NCI-H446 (cell line): ENCODE measurements at places on chromosomes 2 and 18.
A peak's percentile ranks its signal among the peaks of the same experiment; 100 is the strongest.

GRCh38 chr18:45237343-45238098 is 377.8 kb upstream of the SLC14A2 start:
- no peak for DNase-seq

DNA sequence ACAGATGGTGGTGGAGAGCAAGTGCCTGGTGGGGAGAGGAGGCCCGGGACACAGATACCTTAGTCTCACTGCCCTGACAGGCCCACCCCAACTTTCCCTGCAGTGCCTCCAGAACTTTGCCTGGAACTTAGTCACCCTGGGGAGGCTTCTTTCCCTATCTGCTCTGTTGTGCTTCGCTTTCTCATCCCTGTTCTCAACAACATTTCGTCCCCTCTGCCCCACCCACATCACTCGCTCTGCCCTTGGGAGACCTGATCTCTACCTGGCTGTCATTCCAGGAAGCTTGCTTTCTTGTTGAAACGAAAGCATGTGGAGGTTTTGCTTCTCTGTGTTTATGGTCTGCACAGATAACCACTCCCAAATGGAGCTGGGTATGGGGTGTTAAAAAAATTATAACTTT is 93.8 kb downstream of the PRKCE start:
- DNase-seq = no peak

GRCh38 chr2:137252934-137253333 is 487.6 kb downstream of the THSD7B start:
- no peak for DNase-seq

- no peak for DNase-seq
Measured at GRCh38 chr18:1914489-1914888, 656.8 kb downstream of the METTL4 start.

DNA sequence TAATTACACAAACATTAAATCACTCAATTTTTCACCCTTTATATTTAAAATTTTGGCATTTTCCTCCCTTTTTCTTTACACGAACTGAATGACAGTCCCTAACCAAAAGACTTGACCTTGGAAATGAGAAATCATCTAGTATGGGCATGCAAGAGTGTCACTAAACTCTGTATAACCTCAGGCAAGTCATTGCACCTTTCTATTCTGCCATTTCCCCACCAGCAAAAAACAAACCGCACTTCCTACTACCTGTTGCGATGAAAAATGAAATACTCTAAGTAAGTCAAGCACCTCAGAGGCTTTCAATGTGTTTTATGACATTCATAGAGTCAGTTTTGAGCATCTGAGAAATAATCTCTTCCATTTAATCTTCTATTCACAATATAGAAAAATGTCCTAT is 44.1 kb downstream of the ANKRD44 start:
- DNase-seq = no peak

GRCh38 chr18:51097021-51097822 is 67.2 kb downstream of the SMAD4 start:
- no peak for DNase-seq

- DNase-seq = no peak
Measured at GRCh38 chr18:23640052-23640451, 22.7 kb downstream of the ANKRD29 start.

- DNase-seq = no peak
Measured at GRCh38 chr2:48474574-48475298, 55.2 kb upstream of the STON1 start.

DNA sequence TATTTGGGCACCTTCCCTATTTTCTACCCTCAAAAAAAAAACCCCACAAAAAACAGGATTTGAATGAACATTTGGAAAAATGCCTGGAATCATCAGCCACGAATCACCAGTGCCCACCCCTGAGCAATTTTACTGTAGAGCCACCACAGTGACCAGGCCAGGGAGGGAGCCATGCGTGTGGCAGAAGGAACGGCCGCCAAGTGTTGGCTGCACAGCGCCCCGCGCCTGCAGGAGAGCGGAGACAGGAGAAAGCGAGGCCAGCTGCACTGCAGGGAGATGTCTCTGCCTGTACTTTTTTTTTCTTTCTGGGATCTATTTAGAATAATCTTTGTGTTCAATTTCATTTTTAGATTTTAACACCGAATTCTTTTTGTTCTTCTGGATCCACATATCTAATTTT is 269.3 kb upstream of the RAB12 start:
- no peak for DNase-seq

GRCh38 chr2:55550368-55551102 is 31.0 kb downstream of the CFAP36 start:
- no peak for DNase-seq

GRCh38 chr2:165112789-165113188 is 91.1 kb downstream of the SCN3A start:
- no peak for DNase-seq

- DNase-seq = no peak
Measured at GRCh38 chr18:13493079-13493478, 233.3 kb downstream of the FAM210A start.

GRCh38 chr2:48089644-48090043 is 183.3 kb upstream of the FBXO11 start:
- no peak for DNase-seq

DNA sequence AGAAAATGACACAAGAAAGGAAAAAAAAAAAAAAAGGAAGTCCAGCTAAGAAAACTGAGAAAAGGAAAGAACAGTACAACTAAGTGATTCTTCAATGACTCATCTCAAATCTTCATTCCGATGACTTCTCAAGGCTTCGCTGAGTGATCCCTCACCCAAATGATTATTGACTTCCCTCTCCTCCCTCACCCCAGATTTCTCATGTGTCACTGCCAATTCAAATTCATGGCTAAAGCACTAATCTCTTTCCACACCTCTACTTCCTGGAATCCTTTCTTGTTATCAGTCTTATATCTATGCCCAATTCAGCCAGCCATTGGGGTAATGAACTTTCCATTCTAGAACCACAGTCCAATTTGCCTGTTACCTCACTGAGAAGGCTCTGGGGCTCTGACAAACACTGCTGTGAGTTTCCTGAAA is 7.2 kb upstream of the ABCB11 start:
- DNase-seq = no peak

DNA sequence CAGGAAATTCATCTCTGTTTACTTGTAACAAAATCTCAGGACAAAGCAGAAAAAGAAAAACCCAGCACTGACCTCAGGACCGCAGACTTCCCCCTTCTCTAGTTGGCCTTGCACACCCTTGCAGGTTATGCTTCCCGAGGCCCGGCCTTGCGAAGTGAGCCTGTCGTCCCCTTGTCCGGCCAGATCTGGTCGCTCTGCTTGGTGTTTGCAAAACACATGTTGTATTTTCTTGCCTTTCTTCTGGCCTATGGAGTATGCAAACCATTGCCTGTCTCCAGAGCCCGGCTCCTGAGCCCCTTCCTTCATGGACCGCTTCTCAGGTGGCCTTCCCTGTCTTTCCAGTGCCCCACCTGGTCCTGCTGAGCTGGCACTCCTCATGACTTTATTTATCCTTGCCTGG is 4.8 kb downstream of the IMPA2 start:
- DNase-seq = no peak

DNA sequence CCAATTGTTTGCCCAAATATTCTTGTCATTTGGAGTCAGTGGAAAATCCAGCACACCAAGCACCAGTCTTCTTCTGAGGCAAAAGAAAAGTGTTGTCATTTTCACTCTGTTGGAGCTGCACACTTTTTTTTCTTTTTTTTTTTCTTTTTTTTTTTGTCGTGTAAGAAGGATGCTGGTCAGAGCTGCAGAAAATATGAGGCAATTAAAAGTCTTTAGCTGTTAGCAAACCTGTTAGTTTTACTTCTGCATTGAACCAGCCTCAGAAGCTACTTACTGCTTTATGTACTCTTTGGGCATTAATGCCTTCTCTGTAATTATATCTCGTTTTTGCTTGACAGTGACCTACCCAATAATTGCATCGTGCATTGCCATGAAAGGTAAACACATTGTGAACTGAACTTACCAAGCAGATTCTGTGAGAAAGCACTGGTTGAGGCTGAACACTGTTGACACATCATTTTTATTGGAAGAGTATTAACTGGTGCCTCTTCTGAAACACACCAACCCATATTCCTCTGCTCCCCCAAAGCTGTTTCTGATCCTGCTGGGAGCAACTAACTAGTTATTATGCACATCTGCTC is 165.4 kb downstream of the CAPN13 start:
- DNase-seq = no peak

DNA sequence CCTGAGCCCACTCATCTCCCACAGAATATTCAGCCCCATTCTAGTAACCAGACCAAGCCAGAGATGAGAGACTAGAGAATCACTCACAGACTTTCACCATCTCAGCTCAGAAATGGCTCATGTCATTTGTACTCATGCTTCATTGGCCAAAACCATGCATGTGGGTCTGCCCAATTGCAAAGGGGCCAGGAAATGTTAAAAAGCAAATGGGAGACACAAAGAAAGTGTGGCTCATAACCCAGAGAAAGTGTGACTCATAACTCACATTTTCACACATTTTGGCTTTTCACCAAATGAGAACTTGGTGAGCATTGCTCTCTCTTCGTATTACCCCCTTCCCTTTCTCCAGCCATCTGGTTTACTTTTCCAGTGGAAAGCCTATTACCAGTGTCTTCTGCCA is 66.2 kb downstream of the MDH1 start:
- DNase-seq = peak; percentile 96

DNA sequence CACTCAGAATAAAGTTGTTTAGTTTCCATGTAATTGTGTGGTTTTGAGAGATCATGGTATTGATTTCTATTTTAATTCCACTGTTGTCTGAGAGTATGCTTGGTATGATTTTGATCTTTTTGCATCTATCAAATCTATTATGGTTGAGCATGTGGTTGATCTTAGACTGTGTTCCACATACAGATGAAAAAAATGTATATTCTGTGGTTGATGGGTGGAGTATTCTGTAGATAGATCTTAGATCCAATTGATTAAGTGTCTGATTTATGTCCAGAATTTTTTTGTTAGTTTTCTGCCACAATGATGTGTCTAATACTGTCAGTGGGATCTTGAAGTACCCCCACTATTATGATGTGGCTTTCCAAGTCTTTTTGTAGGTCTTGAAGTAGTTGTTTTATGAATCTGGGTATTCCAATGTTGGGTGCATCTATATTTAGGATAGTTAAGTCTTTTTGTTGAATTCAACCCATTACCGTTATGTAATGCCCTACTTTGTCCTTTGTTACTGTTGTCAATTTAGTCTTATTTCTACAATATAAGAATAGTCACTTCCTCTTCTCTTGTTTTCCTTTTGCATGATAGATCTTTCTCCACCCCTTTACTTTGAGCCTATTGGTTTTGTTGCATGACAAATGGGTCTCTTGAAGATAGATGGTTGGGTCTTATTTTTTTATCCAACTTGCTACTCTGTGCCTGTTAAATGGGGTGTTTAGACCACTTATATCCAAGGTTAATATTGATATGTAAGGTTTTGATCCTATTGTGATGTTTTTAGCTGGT is 101.8 kb downstream of the TRABD2A start:
- no peak for DNase-seq

- DNase-seq = no peak
Measured at GRCh38 chr2:128686497-128686859, 367.8 kb upstream of the HS6ST1 start.

DNA sequence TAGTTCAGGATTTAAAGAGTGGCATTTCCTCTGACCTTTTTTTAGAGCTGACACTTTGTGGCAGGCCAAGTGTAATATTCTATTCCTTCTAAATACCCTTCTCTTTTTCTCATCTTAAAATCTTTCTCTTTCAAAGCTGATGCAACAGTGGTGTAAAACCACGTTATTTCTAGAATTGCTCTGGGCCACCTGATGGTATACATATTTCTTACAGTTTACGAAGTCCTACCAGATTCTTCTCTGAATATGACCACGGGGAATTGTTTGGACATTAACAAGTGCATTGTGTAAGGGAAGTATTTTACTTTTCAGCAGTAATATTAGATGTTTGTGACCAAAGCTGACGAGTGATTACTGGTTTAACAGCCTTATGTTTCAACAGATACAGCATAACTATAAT is 109.9 kb downstream of the PTPRM start:
- DNase-seq = no peak

- DNase-seq = no peak
Measured at GRCh38 chr2:65722028-65722778, 289.8 kb upstream of the SPRED2 start.

DNA sequence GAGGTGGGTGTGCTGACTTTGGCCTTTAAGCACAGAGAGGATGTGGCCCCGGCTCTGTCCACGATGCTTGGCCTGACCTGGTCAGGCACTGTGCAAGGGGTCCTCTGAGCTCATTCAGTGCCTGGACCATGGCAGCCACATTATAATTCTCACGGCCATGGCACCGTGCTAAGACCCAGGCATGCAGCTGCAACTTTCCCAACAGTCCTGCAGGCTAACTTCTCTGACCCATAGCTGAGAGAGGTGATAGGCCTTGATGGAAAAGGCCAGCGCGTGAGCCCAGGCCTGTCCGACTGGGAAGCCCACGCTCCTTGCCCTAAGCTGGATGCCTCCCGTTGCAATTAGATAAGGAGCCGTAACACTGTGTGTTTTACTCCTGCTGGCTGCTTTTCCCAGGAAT is 99.9 kb downstream of the TFCP2L1 start:
- DNase-seq = no peak

GRCh38 chr18:58438161-58438957 is 190.5 kb downstream of the ALPK2 start:
- no peak for DNase-seq

DNA sequence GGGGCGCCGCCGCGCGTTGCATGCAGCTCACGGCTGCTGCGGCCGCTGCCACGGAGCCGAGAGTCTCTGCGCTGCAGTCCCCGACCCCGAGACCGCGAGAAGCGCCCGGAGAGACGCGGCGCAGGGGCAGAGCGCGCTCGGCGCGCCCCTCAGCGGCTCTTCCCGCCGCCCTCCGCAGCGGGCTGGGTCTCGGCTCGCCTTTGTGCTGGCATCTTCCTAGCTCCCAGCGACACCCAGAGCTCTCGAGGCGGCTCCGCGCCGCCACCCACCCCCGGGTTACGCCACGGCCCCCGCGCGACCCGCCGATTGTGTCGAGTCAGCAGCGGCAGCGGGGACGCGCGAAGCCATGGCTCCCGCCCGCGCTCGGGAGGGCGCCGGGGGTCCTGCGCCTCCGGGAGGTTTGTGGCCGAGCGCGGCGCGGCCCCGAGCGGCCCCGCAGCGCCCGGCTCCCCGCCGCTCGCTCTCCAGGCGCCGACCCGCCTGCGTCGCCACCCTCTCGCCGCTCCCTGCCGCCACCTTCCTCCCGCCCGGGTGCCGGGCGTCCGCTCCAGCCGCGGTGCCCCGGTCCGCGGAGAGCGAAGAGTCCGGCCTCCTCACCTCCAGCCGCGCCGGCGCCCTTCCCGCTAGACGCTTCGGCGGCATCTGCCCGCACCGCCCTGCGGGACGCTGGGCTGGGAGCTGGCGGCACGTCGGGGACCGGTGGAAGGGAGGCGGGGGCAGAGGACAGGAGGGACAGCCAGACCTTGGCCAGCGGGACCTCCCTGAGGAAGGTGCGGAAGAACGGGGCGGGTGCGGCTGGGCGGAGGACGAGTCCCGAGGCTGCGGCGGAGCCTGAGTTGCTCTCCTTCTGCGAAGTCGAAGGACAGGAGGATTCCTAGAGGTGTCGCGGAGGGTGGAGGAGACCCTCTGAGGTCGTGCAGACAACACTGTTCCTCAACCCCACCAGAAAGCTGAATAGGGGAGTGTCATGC is 46.3 kb upstream of the CCDC150 start:
- peak; percentile 76 for DNase-seq

- DNase-seq = no peak
Measured at GRCh38 chr2:239235311-239235710, 165.5 kb downstream of the HDAC4 start.

GRCh38 chr2:223180463-223180862 is 128.5 kb downstream of the KCNE4 start:
- no peak for DNase-seq
